ENCODE measurements at places on chromosomes 11 and 22.

DNA sequence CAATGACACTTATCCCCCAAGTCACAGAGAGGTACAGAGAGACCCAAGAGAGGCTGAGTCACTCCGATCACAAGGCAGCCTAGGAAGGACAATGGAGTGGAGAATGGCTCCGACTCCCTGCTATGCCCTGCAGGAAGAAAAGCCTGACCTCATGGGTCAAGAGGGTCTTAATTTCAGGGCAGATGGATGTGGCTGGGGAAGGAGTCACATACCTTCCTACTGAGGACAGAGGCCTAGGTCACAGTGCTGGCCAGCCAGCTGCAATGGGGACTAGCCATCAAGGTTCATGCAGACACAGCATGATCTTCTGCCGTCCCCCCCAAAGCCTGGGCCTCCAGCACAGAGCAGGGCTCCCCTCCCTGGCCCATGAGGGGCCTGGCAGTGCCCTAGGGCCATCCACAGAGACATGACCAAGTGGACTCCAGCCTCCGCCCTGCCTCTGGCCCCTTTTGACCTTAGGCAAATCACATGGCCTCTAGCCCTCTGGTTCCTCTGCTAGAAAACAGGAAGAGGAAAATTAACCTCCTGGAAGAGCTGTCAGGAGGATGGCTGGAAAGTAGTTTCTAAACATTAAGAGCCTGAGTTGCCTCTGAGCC is 1.8 kb downstream of the ARRB1 start:
- DNase-seq, result no peak

DNA sequence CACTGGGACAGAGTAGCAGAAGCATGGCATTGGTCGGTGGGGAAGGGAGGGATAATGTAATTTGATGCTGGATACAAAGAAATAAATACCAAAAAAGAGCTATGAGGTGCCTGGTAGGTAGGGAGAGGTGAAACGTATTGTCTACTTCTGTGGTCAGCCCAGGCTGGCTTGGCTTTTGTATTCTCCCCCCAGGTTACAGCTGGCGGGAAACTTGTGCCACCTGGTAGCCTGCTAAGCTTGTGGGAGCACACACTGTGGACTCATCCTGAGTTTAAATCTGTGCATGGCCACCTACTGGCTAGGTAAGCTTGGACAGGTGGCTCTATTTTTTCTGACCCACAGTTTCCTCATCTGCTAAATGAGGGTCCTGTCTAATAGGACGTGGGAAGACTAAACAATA is 165.2 kb upstream of the E2F8 start:
- DNase-seq, result no peak

DNA sequence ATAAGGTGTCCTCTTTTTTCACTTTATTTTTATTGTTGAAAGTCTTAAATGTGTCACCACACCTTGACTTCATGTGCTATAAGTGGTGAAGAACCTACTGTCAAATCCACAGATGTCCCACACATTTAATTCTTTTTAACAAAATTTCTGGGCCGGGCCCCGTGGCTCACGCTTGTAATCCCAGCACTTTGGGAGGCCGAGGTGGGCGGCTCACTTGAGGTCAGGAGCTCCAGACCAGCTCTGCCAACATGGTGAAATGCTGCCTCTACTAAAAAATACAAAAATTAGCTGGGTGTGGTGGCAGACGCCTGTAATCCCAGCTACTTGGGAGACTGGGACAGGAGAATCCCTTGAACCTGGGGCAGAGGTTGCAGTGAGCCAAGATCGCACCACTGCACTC is 3.0 kb downstream of the CBL start:
- DNase-seq, result no peak

DNA sequence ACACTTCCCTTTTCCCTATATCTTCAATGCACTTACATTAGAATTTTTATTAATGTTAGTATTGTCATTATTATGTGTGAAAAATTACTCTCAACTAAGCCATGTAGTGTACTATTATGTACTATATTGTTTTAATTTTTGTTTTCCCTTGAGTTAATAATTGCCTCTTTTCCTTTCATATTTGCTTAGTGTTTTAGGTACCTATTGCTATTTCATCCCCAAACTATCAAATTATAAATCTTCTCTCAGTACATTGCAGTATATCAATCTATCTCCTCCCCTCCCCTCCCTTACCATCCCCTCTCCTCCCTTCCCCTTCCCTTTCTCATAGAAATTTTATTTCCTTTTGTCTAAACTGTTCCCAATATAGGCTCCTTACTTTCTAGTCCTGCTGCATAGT is 12.8 kb upstream of the TENM4 start:
- DNase-seq, result no peak

DNA sequence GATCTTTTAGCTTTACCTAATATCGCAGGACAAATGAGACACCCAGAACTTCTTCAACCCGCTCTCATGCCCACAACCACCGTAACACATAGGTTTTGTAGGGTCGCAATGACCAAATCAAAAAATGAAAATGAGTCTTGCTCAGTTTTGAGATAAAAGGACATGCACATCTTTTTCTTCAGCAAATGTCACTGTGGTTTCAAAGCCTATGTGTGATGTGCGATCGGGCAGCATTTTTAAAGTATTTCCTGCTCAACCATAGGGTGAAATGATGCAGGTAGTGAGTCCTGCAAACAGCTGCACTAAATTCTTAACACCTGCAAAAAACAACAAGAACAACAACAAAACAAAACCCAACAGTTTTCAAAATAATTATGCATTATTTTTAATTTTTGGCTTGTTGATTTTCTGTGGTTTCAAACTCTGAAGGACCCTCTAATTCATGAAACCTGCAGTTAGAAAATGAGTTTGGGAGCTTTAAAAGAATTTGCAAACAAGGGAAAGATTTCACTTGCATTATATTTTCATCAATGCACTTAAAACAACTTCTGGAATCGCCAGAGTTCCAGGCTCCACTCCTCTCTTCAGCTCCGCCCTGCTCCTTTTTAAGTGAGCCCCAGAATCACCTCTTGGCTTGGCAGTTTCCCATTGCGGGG is 79.4 kb downstream of the PRR5L start:
- DNase-seq, result no peak

GRCh38 chr11:63939397-63939891 is 642 bp downstream of the NAA40 start:
- no peak for DNase-seq

GRCh38 chr11:130471731-130472433 is 23.4 kb downstream of the ADAMTS15 start:
- no peak for DNase-seq

DNA sequence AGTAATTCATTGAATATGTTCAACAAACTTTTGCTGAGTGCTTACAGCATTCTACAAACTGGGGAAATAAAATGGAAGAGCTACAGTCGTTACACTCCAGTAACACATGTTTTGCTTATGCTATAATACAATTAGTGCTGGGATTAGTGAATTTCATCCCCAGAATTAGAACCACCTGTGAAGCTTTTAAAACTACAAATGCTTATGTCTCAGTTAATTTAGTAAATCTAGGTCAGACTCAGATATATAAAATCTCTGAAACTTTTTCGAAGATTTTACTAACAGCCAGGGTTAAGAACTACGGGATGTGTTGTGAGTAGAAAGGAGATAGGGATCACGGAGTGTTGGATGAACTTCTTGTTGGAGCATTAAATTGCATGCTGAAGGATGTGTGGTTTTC is 33.7 kb upstream of the EED start:
- DNase-seq, result no peak

DNA sequence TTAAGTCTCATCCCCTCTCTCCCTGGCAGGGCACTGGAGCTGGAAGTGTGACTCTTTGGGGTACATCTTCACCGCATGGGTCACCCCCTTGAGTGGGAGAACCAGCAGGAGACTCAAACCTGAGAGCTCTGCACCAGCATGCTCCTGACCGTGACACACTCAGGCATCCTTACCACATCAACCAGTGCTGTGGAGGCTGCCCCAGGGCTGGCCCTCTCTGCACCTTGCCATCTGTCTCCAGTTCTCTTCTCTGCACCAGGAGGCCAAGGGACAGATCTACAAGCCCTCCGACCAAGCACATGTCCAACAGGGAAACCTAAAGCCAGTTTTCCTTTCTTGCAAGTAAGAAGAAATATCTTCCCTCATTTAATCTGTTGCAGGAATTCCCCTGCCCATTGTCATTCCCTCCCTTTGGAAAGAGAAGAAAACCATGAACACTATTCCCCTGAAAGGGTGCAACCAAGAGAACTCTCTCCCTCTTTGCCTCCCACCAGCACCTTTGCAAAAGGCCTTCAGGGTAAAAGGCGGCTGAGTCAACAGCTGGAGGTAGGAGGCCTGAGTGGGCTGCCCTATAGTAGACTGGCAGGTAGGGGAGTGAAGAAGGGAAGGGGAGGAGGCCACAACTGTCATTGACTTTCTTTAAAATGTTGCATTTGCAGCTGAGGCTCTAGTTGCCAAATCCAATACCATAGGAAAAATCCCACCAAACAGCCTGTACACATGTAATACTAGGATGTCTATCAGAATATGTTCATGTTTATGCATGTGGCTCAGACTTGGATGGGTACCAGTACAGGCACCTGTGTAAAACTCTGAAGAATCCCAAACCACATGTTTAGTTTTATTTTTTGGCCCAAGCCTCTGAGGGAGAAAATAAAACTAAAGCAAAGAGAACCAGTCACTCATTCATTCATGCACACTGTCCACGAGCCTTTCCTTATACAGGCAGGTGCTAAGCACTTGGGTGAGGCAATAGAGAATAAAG is 117.0 kb downstream of the WT1 start:
- no peak for DNase-seq

- no peak for DNase-seq
These were observed 65.3 kb downstream of the ARFGAP2 start for GRCh38 chr11:47111318-47111804.

GRCh38 chr22:46626911-46627805 is 7.0 kb downstream of the GRAMD4 start:
- no peak for DNase-seq

DNA sequence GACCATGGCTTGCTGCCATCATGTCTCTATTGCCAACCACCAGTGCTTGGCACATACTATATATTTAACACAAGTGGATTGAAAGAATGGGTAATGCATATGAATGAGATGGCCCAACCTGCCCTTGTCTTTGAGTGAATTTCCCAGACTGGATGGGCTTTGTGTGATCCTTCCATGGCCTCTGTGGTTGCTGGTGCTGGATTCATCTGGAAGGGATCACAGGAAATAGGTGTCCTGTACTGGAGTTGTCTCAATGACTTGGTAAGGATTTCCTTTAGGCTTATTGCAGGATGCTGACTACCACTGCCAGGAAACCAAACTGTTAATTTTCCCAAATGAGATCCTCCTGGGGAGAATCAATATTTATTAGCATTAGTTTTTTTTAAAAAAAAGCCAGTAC is 328.6 kb downstream of the TMEM135 start:
- DNase-seq, result no peak

DNA sequence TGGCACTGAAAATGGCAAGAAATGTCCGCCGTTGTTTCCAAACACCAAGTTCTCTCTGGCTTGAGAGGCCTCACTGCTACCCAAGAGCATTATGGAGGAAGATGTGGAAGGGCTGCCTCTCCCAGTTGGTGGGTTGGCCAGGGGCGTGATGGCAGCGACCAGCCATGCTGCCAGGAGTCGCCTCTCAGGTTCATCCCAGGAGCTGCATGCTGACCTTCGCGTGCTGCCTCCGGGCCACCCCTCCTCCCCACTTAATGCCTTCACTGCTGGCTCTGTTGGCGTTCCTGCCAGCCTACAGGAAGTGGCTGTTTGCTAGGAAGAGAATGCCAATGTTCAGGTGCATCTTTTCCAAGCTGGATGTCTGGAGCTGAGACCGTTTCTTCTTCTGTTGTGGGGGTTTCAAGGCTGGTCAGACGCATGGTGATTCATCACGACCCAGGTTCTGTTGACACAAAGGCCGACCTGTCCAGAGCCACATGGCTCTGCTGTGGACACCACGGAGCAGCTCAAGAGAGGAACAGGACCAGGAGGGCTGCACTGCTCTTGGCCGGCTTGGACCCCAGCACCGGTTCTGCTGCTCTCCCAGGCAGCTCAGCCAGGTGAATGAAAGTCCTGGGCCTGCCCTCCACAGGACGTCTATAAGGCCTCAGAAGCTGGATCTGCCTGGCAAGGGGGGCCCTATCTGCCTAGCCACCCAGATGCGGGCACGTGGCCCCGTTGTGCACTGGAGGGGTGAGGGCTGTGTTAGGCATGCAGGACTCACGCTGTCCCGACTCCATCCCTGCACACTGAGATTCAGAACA is 25.1 kb downstream of the TBX1 start:
- DNase-seq, result no peak

- no peak for DNase-seq
These were observed 82.7 kb upstream of the EED start for GRCh38 chr11:86161837-86162236.

GRCh38 chr22:39931251-39931650 is 28.9 kb upstream of the TMA7B start:
- no peak for DNase-seq

DNA sequence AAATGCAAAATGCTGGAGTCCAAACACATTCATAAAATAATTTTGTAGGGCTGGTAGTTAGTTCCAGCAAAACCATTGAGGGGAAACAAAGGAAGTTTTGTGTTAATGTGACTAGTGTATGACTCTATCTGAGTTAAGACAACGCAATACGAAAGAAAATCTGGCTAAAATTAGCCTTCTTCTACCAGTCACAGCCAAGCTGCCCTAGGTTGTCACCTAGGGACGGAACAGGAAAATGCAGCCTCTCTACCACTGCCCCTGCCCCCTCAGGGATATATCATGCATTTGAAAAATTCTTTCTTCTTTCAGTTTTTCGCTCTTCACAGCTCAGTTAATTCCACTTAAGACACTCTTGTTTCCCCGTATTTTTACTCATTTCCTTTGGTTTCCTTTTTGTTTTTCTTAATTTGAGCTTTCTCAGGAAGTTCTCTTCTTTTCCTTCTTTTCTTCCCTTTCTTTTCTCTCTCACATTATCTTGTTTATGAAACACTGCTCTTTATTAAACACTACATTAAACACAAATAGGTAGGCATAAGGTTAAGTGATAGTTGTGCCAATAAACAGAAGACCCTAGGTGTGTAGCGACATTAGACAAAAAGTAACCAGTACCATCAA is 30.6 kb downstream of the KIRREL3 start:
- DNase-seq, result no peak

DNA sequence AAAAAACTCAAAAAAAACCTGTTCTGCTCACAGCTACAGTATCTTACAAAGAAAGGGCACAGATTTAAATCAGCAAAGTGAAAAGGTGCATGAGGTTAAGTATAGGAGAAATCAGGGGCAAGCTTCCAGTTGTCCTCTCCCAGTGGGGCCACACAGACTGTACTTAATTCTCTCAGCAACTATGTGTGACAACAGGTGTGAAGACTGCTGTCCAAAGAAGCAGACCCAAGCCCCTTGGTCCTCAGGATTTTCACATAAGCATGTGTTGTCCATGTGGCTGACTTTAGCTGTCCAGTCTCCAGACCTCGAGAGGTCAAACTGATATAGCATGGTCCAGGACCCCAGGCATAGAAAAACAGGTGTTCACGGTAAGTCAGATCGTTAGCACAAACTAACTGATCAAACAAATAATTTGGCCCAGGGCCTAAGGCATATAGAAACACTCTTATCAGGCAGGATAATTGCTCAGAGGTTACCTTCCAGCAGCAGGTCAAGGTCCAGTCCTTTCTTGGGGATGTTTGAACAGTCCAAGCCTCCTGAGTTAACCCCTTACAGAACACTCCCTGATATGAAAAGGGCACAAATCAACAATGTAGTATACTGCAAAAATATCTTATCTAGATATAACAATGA is 21.1 kb upstream of the CSTF3 start:
- no peak for DNase-seq

- no peak for DNase-seq
These were observed at the start of gene TOMT for GRCh38 chr11:72105888-72106287. TSS of gene TOMT (plus strand) at chr11:72105924. CDS start at chr11:72105952, 28 bp downstream.
